Renal cortical epithelial cell (primary cell): ENCODE measurements at places on chromosomes 7 and 10.

DNA sequence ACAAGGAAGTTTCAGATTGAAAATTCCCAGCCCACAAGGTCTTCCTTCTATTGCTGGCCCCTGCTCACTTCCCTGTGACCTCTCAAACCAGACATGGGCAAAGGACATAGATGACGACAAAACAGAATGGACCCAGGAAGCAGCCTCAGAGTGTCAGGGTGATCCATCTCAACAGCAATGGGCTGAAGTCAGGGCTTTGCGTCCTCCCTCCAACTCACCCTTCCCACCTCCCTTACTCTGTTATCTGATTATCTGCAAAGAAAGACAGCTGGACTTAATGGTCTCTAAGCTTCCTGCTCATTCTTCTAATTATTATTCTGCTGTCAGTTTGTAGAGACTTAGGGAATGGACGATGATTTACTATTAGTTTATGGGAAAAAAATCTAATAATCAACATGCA is 115.9 kb downstream of the PIP4K2A start:
- DNase-seq: no peak

GRCh38 chr10:91820144-91820543 is 21.9 kb downstream of the TNKS2 start:
- DNase-seq: peak; percentile 91

- no peak for DNase-seq
Observed at GRCh38 chr10:130463876-130464364, 327.7 kb downstream of the GLRX3 start.

DNA sequence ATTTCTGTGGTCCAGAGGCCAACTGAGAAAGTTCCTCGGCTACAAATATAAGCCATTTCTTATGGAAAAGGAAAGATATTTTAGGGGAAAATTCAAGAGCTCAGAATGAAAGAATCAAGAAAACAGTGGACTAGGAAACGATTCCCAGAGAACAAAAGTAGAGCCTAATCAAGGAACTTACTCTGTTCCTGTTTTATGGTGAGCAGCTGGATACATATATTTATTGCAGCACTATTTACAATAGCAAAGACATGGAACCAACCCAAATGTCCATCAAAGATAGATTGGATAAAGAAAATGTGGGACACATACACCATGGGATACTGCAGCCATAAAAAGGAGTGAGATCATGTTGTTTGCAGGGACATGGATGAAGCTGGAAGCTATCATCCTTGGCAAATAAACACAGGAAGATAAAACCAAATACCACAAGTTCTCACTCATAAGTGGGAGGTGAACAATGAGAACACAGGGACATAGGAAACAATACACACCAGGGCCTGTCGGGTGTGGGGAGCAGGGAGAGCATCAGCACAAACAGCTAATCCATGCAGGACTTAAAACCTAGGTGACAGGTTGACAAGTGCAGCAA is 298.7 kb downstream of the THSD7A start:
- DNase-seq: peak; percentile 25

- DNase-seq: peak; percentile 33
Observed at GRCh38 chr10:132534391-132535064, 3.1 kb upstream of the INPP5A start.

- no peak for DNase-seq
Observed at GRCh38 chr7:141949451-141949850, 2.7 kb upstream of the CLEC5A start.

DNA sequence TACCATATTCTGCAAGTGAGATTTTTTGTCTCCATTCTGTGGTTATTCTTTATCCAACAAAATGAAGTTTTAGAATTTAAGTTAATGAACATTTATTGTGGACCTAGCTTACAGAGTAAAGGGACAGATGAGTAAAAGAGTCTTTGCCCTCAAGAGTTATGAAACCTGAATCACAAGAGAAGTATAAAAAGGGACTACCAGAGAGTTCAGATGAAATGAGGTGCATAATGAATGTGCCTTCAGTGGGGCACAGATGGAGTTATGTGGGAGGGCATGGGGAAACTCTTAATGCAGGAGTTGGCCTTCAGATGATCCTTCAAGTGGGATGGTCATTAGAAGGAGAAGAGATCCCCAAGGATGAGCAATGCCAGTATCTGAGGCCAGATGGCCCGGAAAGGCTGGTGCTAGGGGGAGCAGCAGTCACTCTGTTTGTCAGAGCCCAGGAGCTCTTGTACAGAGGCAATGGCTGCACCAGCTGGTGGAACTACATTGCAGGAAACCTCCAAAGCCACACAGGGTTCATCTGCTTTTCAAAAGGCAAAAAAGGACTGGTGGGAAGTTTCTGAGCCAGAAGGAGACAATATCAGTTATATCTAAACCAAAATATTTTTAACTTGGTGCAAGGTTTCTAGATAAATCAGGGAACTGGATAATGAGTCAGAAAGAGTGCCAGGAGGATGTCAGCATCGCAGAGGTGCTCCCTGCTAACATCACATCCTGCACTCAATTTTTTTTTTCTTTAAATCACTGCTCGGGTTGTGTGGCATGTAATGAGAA is 162.0 kb downstream of the KLF6 start:
- peak; percentile 18 for DNase-seq

GRCh38 chr10:62625484-62625883 is 179.0 kb upstream of the ADO start:
- no peak for DNase-seq

GRCh38 chr10:3701491-3701890 is 83.5 kb downstream of the KLF6 start:
- peak; percentile 10 for DNase-seq

- DNase-seq: no peak
Observed at GRCh38 chr10:11330383-11331045, 280.9 kb downstream of the USP6NL start.

DNA sequence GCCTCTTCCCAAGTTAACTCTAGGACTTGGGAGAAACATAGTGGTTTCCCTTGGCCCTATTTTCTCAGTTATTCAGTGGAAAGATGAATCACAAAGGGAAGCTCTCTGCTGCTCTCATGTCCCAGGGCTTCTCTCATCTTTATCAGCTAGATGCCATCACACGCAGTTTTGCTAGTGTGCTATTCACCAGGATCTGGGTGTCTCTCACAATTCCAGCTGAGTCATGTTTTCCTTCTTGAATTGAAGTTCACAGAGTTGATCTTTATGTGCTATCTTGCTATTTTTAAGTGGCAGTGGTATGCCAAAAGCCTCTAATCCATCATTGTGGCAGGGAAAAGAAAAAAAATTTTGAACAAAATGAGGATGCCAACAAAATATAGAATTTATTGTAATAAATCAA is 101.3 kb downstream of the TWIST1 start:
- DNase-seq: no peak

DNA sequence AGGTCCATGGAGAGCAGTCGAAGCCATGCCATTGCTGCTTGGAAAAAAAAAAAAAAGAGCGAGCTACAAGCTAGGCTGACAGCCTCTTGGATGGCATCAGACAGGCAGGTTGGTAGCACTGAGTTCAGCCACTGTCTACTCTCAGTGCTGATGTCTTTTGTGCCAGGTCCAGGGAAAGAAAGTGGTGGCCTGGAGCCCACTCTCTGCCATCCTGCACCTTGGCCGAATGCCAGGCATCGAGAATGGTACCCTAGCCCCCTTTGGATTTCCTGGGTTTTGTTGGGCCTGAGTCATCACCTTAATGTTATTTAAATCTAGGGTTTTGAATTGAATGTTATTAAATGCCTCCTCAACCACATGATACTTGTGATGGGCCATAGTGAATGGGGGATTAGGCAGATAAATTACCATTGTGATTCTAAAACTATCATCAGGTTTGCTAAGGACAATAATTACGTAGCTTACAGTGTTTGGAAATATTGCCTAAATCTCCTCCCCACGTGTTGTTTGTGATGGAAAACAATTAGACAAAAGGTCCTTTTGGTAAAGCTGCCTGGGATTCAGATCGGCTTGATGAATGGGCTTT is 195.7 kb upstream of the GPR26 start:
- no peak for DNase-seq

GRCh38 chr7:130932088-130932487 is 198.1 kb upstream of the KLF14 start:
- DNase-seq: no peak

- no peak for DNase-seq
Observed at GRCh38 chr7:158500651-158501052, 87.0 kb downstream of the PTPRN2 start.
